ENCODE measurements at places on chromosomes 12 and 14.
A peak's percentile ranks its signal among the peaks of the same experiment; 100 is the strongest.

- DNase-seq: no peak
Observed at GRCh38 chr14:49381778-49382177, 204.4 kb downstream of the RPS29 start.

GRCh38 chr12:48512855-48513254 is 12.6 kb upstream of the OR8S1 start:
- no peak for DNase-seq

- DNase-seq: no peak
Observed at GRCh38 chr12:119946213-119946612, 42.8 kb upstream of the BICDL1 start.

DNA sequence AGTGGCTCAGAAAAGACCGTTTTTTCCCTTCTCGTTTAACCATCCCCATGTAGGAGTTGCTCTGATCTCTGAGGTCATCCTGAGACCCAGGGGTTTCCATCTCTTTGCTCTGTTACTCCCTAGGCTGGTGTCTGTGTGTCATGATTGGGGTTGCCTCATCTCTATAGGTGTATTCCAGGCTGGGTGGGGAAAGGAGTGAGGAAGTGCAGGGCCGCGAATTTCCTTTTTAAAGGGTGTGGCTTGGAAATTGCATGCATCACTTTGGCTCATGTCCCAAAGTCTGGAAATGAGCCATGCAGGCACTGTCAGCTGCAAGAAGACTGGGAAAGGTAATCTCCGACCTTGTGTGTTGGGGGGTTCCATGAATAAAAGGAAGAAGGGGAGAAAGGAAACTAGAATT is 201.9 kb downstream of the AACS start:
- no peak for DNase-seq

DNA sequence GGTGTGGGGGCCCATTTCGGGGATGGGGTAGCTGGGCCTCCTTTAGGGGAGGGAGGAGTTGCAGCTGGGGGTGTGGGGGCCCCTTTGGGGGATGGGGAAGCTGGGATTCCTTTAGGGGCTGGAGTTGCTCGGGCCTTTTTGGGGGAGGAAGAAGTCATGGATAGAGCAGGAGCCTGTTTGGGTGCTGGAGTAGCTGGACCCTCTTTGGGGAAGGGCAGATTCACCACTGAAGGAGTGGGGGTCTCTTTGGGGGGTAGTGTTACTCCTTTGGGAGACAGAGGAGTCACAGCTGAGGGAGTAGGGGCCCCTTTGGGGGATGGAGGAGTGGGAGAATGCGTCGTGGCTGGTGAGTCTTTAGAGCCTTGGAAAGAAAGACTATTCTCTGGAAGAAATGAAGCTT is 6.5 kb downstream of the NACA start:
- no peak for DNase-seq

DNA sequence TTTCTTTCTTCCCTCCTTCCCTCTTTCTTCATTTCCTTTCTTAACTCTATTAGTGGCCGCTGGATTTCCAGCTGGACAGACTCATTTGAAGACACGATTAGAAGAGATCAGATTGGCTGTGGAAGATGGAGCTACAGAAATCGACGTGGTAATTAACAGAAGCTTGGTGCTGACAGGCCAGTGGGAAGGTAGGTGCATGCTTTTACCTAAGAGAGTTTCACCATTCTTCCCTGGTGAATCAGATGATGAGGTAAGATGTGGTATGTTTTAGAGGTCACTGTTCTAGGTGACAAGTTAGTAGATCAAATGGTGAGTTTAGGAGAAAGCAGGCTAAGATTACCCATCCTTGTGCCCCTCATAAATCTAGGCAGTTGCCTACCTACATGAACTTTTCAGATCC is 51.6 kb downstream of the DERA start:
- DNase-seq: no peak

DNA sequence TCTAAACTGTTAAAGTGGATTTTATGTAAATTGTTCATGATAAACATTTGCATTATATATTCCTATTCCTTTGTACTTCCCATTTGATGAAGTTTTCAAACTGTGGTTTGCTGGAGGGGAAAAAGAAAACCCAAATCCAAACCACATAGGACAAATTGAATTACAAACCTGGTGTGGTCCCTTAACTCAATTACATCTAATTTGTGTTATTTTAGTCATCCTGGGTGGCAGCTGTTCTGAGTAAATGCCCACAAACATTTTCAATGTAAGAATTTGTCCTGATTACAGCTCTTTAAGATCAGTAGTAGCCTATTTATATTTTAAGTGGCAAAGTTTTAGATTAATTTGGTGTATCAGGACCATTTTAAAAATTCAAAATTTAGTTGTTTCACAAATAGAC is 153.9 kb downstream of the RAD51B start:
- no peak for DNase-seq

GRCh38 chr14:73249108-73249507 is 11.8 kb downstream of the PAPLN start:
- DNase-seq: no peak

GRCh38 chr14:97298736-97299135 is 501.6 kb downstream of the VRK1 start:
- no peak for DNase-seq

DNA sequence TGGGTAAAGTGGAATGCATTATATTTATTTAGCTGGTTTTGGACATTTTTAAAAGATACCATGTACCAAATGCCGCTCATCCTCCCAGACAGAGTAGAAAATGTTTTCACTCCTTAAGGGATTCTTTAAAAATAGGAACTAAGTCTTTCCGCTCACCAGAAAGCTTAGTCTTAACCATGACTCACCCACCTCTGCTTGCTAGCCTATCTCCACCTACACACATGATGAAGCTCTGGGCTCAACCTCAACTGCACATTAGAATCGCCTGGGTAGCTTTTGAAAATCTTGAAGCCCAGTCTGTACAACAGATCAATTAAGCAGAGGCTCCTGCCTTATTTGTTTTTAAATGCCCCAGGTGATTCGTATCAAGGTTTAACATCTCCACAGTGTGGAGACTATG is 260.5 kb downstream of the NEDD1 start:
- DNase-seq: no peak

DNA sequence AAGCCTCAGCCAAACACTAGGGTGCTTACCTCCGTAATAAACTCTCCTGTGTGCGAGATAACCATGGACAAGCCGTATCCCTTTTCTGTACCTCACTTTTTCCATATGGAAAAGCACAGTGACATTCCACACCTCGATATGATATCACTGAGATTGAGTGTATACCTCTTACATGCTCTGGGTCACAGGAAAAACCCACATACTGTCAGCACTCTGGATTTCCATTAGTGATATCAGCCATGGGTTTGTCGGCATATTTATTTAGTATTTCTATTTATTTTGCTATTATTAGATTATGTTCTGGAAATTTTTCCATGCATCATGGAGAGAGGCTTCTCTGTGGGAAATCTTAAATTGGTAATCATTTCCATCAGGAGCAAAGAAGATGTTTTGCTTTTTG is 28.0 kb upstream of the DAAM1 start:
- DNase-seq: no peak

DNA sequence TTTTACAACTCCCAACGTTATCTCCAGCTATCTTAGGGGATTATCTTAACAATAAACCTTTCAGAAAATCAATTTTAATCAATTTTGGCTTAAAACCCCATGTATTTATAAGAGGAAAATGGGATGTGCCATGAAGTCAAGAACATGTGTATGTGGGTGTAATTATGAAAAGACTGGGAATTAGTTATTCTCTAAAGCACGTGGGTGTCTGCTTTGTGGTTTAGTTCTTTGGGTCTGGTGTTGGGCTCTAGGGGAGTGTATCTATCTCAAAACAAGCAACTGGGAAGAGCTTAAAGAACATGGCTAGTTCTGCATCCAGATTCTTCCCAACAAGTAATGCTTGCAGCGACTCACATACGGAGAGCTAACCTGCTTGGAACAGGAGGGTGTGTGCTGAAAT is 40.1 kb upstream of the MAX start:
- DNase-seq: no peak

DNA sequence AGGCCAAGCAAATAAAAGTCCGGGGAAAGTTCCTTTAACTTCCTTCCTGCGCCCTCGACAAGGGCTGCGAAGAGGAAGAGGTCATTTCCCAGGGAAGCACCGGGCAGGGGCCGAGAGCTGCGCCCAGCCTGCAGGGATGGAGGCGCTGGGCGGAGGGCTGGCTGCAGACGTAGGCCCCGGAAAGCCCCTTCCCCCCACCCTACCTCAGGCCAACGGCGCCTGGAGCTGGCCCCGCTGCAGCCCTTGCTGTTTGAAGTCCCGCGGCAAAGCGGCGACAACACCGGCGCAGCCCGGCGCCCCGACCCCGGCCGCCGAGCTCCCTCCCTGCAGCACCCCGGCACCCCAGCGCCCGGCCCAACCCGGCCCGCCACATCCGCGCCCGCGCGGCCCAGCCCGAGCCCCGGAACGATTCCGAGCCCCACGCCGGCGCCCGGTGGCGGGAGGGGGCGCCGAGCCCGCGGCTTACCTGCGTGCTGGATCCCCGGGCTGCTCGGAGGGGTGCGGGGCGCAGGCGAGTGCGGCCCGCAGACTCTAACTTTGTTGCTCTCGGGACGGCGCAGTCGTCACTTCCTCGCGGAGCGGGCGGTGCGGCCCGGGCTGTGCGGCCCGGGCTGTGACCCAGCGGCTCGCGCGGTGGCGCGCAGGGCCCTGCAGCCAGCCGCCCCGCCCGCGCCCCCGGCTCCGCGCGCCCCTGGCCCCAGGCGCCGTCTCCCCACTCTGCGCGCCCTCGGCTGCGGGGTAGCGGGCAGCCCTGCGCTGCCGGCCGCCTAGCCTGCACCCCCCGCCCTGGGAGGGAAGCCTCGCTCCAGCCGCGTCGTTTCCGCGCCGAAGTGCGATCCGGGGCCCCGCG is 64.8 kb upstream of the PTGR2 start:
- peak; percentile 61 for DNase-seq

GRCh38 chr14:32367516-32367915 is 38.4 kb downstream of the AKAP6 start:
- DNase-seq: no peak

- DNase-seq: no peak
Observed at GRCh38 chr12:74770552-74770951, 232.9 kb downstream of the ATXN7L3B start.

- no peak for DNase-seq
Observed at GRCh38 chr14:99475179-99475578, 5.5 kb downstream of the SETD3 start.

DNA sequence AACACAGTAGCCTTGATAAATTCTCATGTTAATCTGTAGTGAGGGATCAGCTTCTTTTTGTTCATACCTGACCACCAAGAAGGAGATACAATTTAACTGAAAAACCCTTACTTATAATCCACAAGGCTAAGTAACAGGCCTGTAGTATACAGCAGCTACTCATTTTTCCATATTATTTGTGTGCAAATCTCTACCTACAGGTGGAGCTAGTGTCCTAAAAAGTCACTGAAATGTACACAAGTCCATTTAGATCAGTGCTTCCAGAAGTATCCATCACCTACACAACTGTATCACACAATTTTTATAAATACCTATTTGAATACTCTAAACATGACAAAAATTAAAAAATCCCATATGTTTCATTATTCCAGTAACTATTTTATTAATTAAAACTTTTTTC is 173.2 kb downstream of the SLC35F4 start:
- peak; percentile 70 for DNase-seq

GRCh38 chr12:67155863-67156262 is 113.3 kb upstream of the CAND1 start:
- DNase-seq: no peak

DNA sequence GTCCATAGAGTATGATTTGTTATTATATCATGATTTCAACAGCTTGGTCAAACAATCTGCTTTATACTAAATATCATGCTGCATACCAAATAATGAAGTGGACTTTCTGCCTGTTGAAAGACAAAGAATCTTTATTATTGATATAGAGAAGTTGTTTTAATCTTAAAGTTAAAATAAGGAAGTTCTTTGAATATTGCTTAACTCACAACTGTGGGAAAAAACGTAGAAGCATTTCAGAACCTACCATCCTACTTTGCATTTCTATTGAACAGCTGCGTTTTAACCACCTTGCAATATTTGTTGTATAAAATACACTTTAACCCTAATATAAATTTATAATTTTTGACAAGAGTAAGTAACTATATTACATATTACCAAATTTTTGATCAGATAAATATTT is 22.9 kb upstream of the ARL1 start:
- no peak for DNase-seq

DNA sequence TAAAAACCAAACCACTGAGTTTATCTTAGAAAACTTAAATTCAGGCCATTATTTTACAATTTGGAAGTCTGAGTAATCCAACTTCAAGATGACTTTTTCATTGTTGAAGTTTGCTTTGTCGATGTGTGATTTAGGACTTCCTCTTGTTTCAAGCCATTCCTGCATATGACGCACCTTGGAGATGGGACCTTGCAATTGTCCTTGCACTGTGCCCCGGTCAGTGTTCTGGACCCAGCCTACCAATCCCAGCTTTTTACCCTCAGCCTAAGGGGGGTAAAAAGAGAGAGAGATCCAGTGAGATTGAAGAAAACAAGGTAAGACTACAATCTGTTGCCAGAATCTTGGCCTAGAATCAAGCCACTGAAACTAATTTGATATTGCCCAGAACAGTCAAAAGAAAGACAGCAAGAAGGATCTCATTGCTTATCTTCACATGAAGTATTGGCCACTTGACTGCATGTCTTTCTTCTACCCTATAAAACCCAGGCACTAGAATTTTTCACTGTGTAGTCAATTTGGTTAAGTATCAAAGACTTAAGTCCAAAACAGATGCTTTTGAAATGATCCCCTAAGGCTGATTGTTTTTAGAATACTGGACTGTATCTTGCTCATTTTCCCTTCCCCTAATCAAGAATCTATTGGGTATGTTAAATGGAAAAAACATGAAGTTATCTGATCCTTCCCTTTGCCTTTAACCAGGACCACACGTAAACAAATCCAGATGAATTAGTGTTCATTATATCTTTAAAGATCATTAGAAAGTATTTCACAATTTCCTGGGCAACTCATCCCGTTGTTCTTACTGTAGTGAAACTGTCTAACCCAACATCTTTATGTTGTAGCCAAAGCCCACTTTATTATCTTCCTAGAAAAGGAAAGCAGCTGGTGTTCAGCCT is 2.4 kb upstream of the MLH3 start:
- no peak for DNase-seq

DNA sequence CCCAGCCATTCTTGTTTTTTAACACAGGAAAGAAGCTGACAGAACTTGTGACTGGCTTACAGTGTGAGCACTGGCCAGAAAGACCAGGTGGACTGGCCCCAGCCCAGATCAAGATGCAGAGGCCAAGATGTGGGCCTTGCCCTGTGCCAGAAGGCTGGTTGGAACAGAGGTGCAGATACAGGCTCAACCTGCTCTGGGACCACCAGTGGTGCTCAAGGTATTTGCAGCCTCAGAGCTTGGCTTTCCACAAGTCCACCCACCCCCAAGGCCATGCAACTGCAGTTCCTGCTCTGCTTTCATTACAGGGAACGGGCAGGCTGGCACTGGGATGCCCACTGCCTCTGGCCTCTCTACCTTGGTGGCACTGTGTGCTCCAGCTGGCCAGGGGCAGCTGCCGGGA is 23.3 kb downstream of the ZFC3H1 start:
- no peak for DNase-seq

DNA sequence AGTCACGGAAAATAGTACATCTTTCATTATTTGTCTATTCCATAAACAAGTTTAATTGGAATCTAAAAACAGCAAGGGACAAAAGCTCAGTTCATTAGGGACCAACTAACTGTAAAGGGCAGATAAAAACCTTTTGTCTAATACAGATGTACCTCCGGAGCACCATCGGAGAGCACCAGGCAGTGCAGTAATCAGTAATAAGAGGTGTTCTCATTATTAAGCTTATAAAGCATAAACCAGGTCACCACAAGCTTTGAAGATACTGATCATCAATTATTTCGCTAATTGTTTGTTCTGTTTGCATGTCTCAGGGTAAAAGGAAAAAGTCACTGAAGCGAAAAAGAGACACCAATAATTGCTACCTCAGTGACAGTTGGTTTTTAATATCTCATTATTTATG is 207.3 kb upstream of the PRKD1 start:
- no peak for DNase-seq
